CD4-positive, alpha-beta T cell treated with Interleukin-12 subunit alpha and Interleukin-12 subunit beta, for 1 hour (primary cell): ENCODE measurements at places on chromosomes 16 and 17.
A peak's percentile ranks its signal among the peaks of the same experiment; 100 is the strongest.

GRCh38 chr17:82076785-82077591, 11.4 kb upstream of the DUS1L start:
- DNase-seq = no peak

DNA sequence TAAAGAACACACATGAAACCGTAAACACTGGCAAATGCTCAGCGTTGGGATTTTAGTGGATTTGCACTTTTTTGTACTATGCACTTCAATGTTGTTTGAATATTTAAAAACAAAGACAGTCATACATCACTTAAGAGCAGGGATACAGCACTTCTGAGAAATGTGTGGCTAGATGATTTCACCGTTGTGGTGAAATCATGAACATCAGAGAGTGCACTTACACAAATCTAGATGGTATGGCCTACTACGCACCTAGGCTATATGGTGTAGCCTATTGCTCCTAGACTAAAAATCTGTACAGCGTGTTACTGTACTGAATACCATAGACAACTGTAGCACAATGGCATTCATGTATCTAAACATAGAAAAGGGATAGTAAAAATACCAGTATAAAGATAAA, 37.6 kb upstream of the CNEP1R1 start:
- no peak for DNase-seq

DNA sequence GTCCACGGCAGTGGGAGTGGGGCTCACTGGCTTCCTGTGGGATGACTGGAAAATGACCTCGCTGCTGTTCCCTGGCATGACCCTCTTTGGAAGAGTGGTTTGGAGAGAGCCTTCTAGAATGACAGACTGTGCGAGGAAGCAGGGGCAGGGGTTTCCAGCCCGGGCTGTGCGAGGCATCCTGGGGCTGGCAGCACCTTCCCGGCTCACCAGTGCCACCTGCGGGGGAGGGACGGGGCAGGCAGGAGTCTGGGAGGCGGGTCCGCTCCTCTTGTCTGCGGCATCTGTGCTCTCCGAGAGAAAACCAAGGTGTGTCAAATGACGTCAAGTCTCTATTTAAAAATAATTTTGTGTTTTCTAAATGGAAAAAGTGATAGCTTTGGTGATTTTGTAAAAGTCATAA, 7.8 kb upstream of the RNF213 start:
- DNase-seq = peak; percentile 87

DNA sequence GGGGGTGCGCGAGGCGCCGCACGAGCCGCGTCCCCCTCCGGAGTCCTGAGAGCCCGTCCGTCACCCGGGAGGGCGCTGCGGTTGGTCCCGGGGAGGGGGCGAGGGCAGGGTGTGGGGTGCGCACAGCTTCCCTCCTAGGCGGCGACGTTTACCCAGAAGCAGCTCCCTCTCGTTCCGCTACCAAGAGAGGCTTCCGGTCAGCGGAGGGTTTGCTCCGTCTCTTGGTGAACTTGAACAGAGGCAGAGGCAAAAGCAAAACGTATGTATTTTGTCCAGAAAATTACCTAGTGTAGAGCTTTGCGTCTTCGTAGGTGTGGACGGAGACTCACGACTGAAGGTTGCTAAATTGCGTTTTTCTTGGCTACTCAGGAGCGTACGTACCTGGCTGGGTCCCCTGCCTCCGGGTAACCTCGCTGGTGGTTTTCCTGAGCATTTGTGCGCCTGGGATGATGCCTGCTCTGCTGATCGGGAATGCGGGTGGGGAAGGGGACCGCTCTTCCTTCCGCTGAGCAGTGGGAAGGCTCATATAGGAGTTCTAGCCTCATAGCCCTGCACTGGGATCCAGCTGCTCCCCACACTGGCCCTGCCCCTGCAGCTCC, 833 bp downstream of the WSCD1 start:
- DNase-seq = no peak

DNA sequence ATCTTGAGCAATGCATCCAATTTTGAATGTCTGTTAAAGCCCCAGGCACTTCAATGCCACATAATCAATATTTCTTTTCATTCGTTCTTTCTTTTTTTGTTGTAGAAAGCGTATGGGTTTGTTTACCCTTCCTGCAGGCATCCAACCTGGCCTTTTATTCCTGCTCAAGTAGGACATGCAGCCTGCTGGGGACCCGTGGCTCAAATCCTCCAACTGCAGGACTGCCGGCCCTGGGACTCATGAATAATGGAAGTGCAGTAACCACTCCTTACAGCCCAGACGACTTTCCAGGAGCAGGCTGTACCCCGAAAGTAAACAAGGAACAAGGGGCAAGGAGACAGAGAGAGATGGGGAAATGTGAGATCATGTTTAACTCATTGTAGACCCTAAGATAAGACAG, 126.4 kb downstream of the SALL1 start:
- DNase-seq = no peak

DNA sequence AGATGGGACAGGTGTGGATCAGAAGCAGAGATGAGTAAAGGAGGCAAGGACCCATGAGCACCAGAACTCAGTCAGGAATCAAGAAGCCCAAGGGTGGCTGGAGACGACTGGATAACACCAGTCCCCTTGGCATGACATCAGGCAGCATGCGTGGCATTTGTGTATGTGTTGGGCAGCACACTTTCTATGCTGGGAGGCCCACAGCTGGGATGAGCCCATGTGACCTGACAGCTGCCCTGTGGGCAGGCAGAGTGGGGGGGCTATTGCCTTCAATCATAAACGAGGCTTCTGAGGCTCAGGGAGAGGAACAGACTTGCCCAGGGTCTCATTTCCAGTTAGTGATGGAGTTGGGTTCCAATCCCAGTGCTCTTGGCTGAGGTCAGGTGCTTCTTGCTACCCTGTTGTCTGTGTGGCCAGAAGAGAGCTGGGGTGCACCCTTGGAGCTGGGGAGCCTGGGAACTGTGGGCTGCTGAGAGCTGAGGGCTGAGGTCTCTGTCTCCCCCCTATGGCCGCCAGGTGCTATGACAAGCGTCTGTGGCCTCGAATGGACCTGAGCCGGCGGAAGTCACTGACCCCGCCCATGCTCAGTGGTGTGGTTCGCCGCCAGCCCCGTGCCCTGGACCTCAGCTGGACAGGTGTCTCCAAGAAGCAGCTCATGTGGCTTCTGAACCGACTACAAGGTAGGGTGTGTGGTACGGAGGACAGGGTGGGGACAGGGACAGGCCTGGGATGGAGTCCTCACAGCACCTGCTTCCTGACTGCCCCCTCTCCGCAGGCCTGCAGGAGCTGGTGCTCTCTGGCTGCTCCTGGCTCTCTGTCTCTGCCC, 7.1 kb upstream of the ORAI3 start:
- DNase-seq = peak; percentile 77

DNA sequence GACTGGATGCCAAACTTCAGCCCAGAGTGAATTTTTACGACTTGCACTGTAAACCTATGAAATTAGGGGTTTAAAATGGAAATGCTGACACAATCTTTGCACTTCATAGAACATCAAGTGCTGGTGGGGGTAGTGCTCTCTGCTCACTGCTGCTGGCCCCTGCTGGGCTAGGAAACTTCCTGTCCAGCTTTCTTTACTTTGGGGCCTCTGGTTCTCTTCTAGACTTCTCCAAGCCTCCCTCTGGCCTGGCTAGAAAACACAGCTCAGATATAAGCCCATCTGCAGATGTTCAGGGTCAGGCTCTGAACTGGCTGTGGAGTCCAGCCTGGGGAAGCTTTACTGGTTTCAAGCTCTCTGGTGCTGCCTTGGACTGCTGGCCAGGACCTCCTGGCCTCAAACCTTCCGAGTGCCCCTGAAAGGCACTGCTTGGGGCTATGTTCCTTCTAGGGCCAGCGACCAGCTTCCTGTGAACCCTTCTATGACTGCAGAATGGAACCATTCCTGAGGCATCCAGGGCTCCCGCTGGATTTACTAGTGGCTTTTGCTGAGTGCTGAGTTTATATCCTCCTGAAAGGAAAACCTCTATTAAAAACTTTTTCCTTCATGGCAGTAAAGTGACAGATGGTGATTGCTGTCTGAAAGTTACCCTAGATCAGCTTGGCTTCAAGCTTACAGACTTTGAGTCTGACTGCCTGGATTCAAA, 59.4 kb downstream of the TBX4 start:
- no peak for DNase-seq

DNA sequence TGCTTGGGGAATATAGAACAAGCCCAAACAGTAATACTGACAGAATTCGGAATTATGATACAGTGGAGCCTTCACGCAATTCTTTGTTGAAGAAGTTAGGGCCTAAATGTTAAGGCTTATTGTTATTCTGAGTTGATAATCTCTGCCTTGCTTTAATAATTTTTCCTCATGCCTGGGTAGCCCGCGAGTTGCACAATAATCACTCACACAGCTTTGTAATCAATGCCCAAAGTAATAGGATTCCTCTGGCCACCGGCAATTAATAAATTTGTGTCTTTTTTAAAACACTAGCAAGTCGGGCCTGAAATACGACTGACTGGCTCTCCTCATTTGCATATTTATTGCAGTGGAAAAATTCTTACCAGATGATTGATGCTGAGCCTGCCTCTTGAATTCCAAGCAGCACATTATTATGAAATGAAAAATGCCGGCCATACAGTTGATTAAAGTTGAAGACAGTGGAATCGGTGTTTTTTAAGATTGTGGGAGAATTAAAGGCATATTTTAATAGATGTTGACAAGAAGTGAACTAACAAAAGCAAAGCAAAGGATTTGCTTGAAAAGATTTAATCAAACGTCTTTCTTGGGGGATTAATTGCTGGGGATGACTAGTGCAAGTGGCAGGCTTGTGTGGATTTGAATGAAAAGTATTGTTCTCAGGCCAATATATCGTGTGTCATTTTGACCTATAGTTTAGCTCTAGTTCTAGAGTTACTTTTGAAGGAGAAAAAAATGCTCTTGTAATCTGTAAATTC, 30.2 kb downstream of the AATF start:
- no peak for DNase-seq

- DNase-seq = no peak
Observed at GRCh38 chr16:27779641-27780164, 229.8 kb downstream of the KATNIP start.

GRCh38 chr16:51757124-51757470, 606.0 kb upstream of the SALL1 start:
- DNase-seq = no peak

DNA sequence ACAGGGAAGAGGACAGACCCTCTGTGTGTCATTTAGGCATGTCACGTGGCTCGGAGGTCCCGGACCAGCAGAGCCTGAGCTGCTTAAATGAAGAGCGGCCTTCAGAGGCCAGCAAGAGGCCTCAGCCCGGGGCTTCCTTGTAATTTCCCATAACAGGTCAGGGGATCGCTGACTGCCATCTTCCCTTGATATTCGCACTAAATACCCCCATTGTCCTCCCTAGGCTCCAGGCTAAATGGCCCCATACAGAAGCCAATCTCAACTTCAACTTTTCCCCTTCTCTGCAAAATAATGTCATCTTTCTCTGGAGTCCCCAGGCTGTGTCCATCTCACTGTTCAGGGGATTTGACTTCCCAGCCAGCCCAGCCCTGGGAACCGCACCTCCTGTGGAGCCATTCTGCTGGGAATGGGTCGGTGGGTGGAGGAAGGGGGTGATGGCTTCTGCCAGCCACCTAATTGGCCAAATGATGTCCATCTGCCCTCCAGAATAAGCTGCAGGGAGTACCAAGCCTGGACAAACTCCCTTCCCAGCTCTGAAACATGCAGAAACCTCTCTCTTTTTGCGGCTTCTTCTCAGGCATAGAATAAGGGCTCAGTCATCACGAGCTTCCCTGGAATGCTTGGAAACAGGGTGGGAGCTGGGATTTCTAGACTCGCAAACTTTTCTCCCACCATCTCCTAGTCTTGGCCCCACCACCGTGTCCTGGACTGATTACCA, 129.9 kb downstream of the SDK2 start:
- no peak for DNase-seq

- no peak for DNase-seq
Observed at GRCh38 chr17:31900877-31901276, 631 bp downstream of the UTP6 start.
